ENCODE measurements at places on chromosomes 13 and 19. TPM values are rescaled to one million over a fixed set of nuclear protein-coding genes. Genes with fewer than 3 reads are reported as not detected.

DNA sequence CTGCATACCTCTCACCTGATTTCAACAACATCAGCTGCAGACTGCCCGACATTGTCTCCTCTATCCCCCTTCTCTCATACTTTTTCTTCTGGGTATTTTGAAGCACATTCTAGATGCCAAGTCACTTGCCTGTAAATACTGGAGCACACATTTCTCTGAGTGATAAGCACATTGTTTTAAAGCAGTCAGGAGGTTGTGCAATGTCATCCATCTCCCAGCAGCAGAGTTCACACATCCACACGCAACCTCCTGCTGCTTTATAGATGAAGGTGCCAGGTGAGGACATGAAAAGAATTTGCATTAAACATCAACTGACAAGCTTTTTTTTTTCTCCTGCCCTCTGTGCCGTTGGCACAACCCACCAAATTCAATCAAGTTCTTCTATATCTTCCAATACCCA is 5.5 kb downstream of the UPK1A start:
- peaks cover 19% of the 10 kb centered on the region for H3K4me1 ChIP-seq
- H3K36me3 ChIP-seq, result no peaks in the 10 kb centered on the region
- H3K27ac ChIP-seq, result no peak overlapping the region
- DNase-seq, result no peak
- no peak overlapping the region for H3K4me3 ChIP-seq

- peaks cover 53% of the 10 kb centered on the region for H3K36me3 ChIP-seq
- H3K4me3 ChIP-seq, result peak overlapping the region; percentile 95
- DNase-seq, result peak; percentile 31
- H3K27me3 ChIP-seq, result no peaks in the 10 kb centered on the region
Measured at GRCh38 chr13:40665126-40666044, 1.1 kb downstream of the FOXO1 start.

- no peak overlapping the region for H3K27ac ChIP-seq
- H3K4me1 ChIP-seq, result no peaks in the 10 kb centered on the region
- H3K4me3 ChIP-seq, result no peak overlapping the region
- H3K27me3 ChIP-seq, result peaks cover 11% of the 10 kb centered on the region
Measured at GRCh38 chr13:76822698-76823267, 63.4 kb downstream of the KCTD12 start.

DNA sequence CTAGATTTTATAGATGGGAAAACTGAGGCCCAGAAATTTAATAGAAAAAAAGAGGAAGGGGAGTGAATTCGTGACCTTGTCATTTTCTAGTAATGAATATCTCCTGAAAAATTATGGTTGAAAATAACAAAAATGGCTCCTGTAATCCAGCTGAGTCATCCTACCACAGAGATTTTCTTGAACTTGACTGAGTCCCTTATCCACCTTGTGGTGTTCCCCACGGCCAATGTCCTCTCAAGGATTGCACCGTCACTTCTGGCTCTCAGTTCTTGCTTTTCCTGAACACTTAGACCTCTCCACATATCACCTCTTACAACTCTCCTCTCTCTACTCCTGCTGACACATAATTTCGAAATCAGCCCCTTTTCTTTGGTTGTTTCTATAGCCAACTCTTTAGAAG is 1.2 kb upstream of the KATNAL1 start:
- no peak overlapping the region for H3K4me3 ChIP-seq
- peaks cover 9% of the 10 kb centered on the region for H3K4me1 ChIP-seq
- no peaks in the 10 kb centered on the region for H3K27me3 ChIP-seq

CADM4 gene
- 14.5 TPM for total RNA-seq

OR7A17 gene
- total RNA-seq, result not detected
